Naive thymus-derived CD4-positive, alpha-beta T cell (primary cell): ENCODE measurements at places on chromosomes 5 and 9.

DNA sequence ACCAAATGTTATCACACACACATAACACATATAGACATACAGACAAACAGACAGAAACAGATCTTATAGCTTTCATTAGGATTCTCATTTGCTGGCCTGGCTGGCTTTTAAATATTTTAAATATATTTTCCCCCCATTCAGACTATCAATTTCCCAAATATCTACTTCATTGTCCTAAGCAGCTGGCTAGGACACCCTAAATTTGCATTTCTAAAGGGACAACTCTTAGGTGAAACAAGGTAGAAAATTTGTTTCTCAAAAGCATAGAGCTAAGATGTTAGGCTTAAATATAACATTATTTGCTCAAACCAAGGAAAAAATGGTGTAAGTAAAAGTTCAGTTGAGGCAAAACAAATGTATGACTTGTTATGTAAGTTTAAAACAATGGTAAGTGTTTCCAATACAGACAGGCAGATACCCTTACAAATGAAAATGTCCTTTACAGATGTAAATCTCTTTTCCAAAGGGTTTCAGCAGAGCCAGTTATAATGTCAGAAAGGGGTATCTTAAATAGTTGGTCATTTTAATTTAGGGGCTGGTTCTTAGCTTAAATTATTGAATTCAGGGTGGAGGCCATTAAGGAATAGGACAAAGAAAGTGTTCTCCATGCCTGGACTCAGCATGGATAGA lies 522.8 kb downstream of the DMRTA1 start:
- H3K27me3 ChIP-seq = no peaks in the 10 kb centered on the region
- no peak overlapping the region for H3K4me3 ChIP-seq
- H3K36me3 ChIP-seq = no peaks in the 10 kb centered on the region
- H3K27ac ChIP-seq = no peak overlapping the region
- H3K4me1 ChIP-seq = no peaks in the 10 kb centered on the region
- no peak for DNase-seq

DNA sequence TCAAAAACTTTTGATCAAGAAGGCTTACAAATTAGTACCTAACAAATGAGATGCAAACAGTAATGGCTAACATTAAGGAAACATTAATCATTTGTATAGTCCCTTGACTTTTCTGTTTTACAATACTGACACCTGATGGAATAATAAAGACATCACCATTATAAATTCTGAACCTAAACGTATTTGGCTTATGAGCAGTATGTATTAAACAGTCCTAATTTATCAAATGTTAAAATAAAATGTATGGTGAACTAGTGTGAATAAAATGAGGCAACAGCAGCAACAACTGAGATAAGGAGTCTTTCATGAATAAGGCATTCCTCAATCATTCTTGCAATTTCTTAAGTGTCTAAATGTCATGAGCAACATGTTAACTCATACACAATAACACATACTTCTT lies 6.0 kb downstream of the PUM3 start:
- H3K36me3 ChIP-seq = peaks cover 16% of the 10 kb centered on the region
- no peaks in the 10 kb centered on the region for H3K27me3 ChIP-seq
- no peak for DNase-seq
- no peak overlapping the region for H3K4me3 ChIP-seq
- H3K4me1 ChIP-seq = peaks cover 8% of the 10 kb centered on the region
- no peak overlapping the region for H3K27ac ChIP-seq

- no peaks in the 10 kb centered on the region for H3K36me3 ChIP-seq
- DNase-seq = no peak
- no peak overlapping the region for H3K4me3 ChIP-seq
- H3K27ac ChIP-seq = no peak overlapping the region
- peaks cover 29% of the 10 kb centered on the region for H3K4me1 ChIP-seq
These were observed 8.8 kb upstream of the LCP2 start for GRCh38 chr5:170306381-170306831.

- H3K4me1 ChIP-seq = no peaks in the 10 kb centered on the region
- DNase-seq = no peak
- H3K27me3 ChIP-seq = no peaks in the 10 kb centered on the region
- no peak overlapping the region for H3K4me3 ChIP-seq
- H3K27ac ChIP-seq = no peak overlapping the region
- H3K36me3 ChIP-seq = no peaks in the 10 kb centered on the region
These were observed 37.6 kb downstream of the ELL2 start for GRCh38 chr5:95923918-95924544.

GRCh38 chr5:95841914-95842812 lies 19.6 kb upstream of the GLRX start:
- DNase-seq = no peak
- H3K27ac ChIP-seq = no peak overlapping the region
- H3K36me3 ChIP-seq = no peaks in the 10 kb centered on the region
- H3K4me1 ChIP-seq = peaks cover 10% of the 10 kb centered on the region
- no peak overlapping the region for H3K4me3 ChIP-seq
- no peaks in the 10 kb centered on the region for H3K27me3 ChIP-seq

DNA sequence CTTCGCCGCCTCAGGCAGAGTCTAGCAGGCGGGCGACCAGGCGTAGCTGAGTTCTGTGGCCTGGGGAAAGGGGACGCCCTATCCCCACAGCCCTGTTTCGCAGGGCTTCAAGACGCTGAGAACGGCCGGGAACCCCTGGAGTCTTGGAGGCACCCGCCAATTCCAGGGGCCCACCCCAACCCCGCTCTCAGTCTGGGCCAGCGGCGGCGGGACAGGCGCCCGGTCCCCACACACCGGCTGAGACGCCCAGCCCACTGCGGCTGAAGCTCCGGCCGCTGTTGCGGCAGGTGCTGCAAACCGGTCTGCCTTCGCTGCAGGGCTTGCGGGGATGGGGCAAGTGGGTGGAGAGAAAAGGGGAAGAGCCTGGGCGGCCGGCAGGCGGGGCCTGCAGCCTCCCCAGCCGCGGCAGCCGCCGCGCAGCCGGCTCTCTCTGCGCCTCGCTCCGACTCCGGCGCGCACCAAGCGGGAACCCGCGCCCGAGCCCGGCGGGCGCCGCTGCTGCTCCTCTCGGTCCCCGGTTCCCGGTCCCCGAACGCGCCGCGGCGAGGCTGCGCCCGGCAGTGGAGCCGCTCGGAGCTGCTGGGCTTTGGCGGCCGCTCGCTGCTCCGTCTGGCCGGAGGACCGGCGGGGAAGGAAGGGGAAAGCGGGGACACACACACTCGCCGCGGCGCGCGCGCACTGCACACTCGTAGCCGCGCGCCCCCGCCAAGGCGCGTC lies at the start of gene PIP5K1B:
Gene PIP5K1B (plus strand): TSS at position 427 of the 717 bp plus-strand sequence. CDS start 117,375 bp downstream, outside the sequence.
- H3K27ac ChIP-seq = no peak within 1 kb of the TSS
- peaks cover 14% of the 10 kb centered on the region for H3K27me3 ChIP-seq
- H3K4me3 ChIP-seq = no peak within 1 kb of the TSS
- peak; percentile 8 for DNase-seq
- no peaks in the 10 kb centered on the region for H3K4me1 ChIP-seq

- no peaks in the 10 kb centered on the region for H3K4me1 ChIP-seq
- no peak overlapping the region for H3K27ac ChIP-seq
- no peaks in the 10 kb centered on the region for H3K36me3 ChIP-seq
- no peak overlapping the region for H3K4me3 ChIP-seq
These were observed 44.8 kb upstream of the HMHB1 start for GRCh38 chr5:143767162-143767561.

GRCh38 chr5:31359839-31360238 lies 166.4 kb downstream of the CDH6 start:
- H3K27ac ChIP-seq = no peak overlapping the region
- H3K36me3 ChIP-seq = no peaks in the 10 kb centered on the region
- H3K4me1 ChIP-seq = no peaks in the 10 kb centered on the region
- no peak for DNase-seq
- H3K4me3 ChIP-seq = no peak overlapping the region

- peak overlapping the region; percentile 97 for H3K27ac ChIP-seq
- H3K4me1 ChIP-seq = peaks cover 98% of the 10 kb centered on the region
- H3K36me3 ChIP-seq = peaks cover 40% of the 10 kb centered on the region
- no peaks in the 10 kb centered on the region for H3K27me3 ChIP-seq
- peak; percentile 45 for DNase-seq
- H3K4me3 ChIP-seq = peak overlapping the region; percentile 86
These were observed 16.7 kb downstream of the TCF7 start for GRCh38 chr5:134131165-134131564.

- no peaks in the 10 kb centered on the region for H3K4me1 ChIP-seq
- H3K4me3 ChIP-seq = no peak overlapping the region
- no peak for DNase-seq
- no peaks in the 10 kb centered on the region for H3K36me3 ChIP-seq
These were observed 202.7 kb downstream of the ATP10B start for GRCh38 chr5:160649304-160649703.

DNA sequence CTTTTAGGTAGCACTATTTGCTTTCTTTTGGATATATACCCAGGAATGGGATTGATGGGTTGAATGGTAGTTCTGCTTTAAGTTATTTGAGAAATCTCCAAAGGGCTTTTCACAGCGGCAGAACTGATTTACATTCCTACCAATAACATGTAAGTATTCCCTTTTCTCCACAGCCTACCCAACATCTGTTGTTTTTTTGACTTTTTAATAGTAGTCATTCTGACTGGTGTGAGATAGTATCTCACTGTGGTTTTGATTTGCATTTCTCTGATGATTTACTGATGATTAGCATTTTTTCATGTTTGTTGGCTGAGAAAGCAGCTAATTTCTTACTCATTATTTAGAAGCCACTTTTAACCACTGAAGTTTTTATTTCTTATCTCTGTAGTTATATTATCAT lies 221.1 kb upstream of the ACTBL2 start:
- H3K27me3 ChIP-seq = no peaks in the 10 kb centered on the region
- H3K4me1 ChIP-seq = no peaks in the 10 kb centered on the region
- DNase-seq = no peak
- H3K27ac ChIP-seq = no peak overlapping the region
- no peak overlapping the region for H3K4me3 ChIP-seq

- H3K27ac ChIP-seq = no peak overlapping the region
- no peak for DNase-seq
- no peaks in the 10 kb centered on the region for H3K27me3 ChIP-seq
- no peaks in the 10 kb centered on the region for H3K4me1 ChIP-seq
- no peaks in the 10 kb centered on the region for H3K36me3 ChIP-seq
These were observed 15.2 kb downstream of the TMEM171 start for GRCh38 chr5:73135429-73136054.

DNA sequence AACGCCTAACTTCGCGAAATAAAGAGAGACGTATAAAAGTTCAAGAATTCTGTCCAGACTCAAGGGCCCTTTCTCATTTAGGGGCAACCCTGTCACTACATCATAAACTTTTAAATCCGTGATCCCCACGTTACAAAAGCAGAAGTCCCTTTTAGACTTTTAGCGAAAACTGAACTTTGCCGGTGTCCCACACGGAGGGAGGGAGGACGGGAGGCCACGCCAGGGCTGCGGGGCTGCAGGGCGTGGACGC lies 515 bp upstream of the F2R start:
- peaks cover 17% of the 10 kb centered on the region for H3K27me3 ChIP-seq
- peaks cover 12% of the 10 kb centered on the region for H3K4me1 ChIP-seq
- no peak for DNase-seq
- H3K36me3 ChIP-seq = no peaks in the 10 kb centered on the region

DNA sequence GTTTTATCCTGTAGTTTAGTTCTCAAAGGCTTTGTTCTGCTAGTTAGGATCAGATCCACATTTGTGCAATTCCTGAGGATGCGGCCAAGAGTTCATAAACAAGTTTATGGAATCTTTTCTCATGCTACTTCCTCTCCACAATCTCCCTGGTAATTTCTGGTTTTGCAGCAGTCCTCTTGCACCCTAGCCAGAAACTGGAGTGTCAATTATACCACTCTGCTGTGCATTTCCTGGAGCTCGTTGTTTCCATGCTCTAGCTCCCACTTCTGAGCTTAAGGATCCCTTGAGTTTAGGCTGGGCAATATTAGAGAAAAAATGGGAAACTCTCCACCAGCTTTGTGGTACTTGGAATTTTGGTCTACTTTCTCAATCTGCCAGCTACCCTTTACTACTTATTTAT lies 474.7 kb downstream of the DIRAS2 start:
- DNase-seq = no peak
- H3K36me3 ChIP-seq = no peaks in the 10 kb centered on the region
- no peak overlapping the region for H3K4me3 ChIP-seq
- no peaks in the 10 kb centered on the region for H3K27me3 ChIP-seq
- no peaks in the 10 kb centered on the region for H3K4me1 ChIP-seq
- no peak overlapping the region for H3K27ac ChIP-seq

DNA sequence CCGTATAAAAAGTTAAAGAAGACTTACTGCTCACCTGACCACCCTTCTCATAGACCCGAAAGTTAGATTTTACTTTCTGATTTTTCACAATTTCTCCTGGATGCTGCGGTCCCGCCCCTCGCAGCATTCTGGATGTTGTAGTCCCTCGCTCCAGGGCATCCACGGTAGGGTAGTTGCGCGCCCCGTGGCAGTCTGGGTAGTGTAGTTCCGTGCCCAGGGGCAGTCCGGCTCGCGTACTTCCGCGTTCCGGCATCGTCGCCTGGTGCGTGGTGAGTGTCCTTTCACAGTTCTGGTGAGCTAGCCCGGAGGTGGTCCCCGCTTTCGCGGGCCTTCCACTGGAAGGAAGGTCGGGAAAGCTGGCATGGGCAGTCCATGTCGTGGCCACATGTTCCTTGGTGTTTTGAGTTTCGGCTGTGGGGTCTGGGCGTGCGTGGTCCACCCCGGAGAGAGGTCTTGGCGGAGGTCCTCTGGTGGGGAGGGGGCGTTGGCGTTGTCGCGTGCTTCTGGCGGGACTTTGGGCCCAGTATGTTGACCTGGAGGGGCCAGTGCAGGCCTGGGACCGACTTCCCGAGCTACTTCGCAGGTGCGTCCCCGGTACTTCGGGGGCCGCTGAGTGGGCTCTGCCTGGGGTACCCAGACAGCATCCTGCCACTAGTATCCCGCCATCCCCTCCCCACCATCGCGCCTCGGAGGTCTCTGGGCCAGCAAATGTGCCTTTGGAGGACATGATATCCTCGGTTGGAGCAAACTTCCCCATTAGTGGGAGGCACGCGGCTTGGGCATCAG lies at the start of gene ZNF169:
Gene ZNF169 (plus strand): TSS at position 222 of the 786 bp plus-strand sequence. CDS start 19,515 bp downstream, outside the sequence.
- peak within 1 kb of the TSS; percentile 66 for H3K27ac ChIP-seq
- peak; percentile 78 for DNase-seq
- no peaks in the 10 kb centered on the region for H3K27me3 ChIP-seq
- peaks cover 7% of the 10 kb centered on the region for H3K4me1 ChIP-seq

- H3K4me1 ChIP-seq = peaks cover 15% of the 10 kb centered on the region
- DNase-seq = no peak
- H3K27me3 ChIP-seq = no peaks in the 10 kb centered on the region
- no peak overlapping the region for H3K4me3 ChIP-seq
These were observed 2.9 kb upstream of the SCAI start for GRCh38 chr9:125146247-125146646.

- H3K4me1 ChIP-seq = peaks cover 14% of the 10 kb centered on the region
- no peak overlapping the region for H3K4me3 ChIP-seq
- DNase-seq = peak; percentile 11
- H3K27me3 ChIP-seq = no peaks in the 10 kb centered on the region
- H3K36me3 ChIP-seq = no peaks in the 10 kb centered on the region
These were observed 58.5 kb downstream of the MLANA start for GRCh38 chr9:5949103-5949699.

GRCh38 chr5:145130996-145131395 lies 704.1 kb downstream of the PRELID2 start:
- H3K27ac ChIP-seq = no peak overlapping the region
- no peaks in the 10 kb centered on the region for H3K27me3 ChIP-seq
- no peaks in the 10 kb centered on the region for H3K36me3 ChIP-seq
- H3K4me1 ChIP-seq = no peaks in the 10 kb centered on the region

GRCh38 chr5:16787278-16787677 lies 148.8 kb downstream of the MYO10 start:
- no peak for DNase-seq
- no peaks in the 10 kb centered on the region for H3K27me3 ChIP-seq
- no peak overlapping the region for H3K27ac ChIP-seq
- no peak overlapping the region for H3K4me3 ChIP-seq
- H3K4me1 ChIP-seq = no peaks in the 10 kb centered on the region

GRCh38 chr9:127224883-127225739 lies 39.5 kb upstream of the GARNL3 start:
- H3K36me3 ChIP-seq = no peaks in the 10 kb centered on the region
- H3K27me3 ChIP-seq = no peaks in the 10 kb centered on the region
- no peak overlapping the region for H3K27ac ChIP-seq
- peak; percentile 83 for DNase-seq
